Effector memory CD4-positive, alpha-beta T cell (primary cell): ENCODE measurements at places on chromosomes 7 and 10.

DNA sequence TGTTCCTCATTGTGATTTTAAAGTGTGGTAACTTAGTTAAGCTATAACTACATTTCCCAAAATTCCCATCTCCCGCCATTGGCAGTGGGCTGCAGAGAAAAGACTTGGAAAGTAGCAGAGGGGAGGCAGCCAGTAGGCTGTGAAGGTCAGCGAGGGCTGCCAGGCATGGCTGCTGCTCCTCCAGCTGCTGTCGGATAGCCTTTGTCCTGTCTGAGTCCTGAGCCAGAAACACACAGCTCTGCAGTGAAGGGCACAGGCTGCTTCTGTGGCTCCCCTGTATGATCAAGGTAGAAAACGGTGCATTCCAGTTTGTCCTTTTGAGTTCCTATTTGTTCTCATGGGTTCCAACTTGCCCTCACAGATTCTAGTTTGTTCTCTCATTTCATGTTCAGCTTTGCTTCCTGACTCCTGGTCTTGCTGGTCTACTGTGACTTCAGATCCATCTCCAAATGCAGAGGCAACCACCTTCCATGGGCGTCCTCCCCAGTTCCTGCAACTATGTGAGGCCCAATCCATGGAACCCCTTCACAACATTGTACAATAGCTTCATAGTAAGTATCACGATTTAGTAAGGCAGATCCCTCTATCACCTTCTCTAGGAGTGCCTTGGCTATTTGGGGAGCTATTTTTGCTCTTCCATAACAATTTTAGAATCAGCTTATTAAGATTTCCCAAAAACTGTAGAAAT, 31.7 kb downstream of the SYPL1 start:
- DNase-seq = no peak

DNA sequence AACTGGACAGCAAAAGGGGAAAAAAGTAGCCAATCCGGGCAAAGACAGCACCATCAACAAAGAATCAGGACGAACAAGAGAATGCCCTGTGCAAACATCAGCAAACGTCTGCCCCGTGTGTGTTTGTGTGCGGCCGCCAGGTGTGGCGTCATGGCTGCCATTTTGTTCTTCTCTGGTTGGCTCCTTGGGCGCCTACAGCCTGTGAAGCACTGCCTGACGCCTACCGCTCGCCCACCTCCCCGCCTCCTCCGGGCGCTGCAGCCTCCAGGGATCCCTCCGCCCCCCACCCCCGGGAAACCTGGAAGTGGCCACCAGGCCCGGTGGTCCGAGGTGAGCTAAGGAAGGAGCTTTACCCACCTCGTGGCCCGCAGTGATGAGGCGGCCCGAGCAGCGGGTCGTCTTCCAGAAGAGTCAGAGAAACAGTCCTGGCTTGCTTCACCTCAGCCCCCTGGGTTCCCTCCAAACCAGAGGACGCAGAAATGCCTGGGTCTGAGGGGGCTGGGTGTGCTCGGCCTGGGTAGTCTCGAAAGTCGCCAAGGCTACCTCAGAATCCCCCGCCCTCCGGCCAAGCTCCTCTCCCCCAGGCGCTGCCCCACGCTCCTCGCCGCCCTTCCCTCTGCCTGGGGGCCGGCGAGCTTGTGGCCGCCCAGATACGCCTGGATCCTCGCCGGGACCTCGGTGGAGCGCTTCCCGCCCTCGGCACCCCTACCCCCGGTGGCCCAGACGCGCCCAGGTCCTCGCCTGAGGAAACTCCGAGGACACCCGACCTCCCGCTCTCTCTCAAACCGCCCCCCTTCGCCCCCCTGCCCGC, 61.8 kb upstream of the IL6 start:
- no peak for DNase-seq

- no peak for DNase-seq
These were observed 111.0 kb downstream of the EGFR start for GRCh38 chr7:55129541-55130394.

GRCh38 chr7:134709197-134709596, 62.5 kb downstream of the BPGM start:
- DNase-seq = no peak

DNA sequence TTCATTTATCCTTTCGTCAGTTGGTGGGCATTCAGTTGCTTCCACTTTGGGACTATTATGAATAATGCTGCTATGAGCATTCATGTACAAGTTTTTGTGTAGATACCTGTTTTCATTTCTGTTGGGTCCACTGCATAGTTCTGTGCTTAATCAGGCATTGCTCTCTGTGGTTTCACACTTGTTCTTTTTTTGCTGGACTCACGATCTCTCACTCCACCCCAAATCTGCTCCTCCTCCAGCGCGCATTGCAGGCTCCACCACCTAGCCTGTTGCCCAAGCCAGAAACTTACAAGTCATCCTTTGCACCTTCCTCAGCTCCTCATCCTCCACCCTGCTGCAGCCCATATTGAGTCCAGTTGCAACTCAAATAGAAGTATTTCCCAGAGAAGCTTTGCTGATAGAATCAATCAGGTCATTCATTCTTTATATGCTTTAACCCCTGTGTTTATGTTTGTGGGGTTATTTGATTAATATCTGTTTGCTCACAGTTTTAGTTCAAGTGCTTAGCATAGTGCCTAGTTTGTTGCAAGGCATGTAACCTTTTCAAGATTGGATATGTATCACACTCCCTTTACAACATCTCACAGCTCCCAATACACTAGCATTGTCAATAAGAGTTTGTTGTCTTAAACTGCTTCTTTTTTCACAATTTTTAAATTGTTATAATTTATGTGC, 16.6 kb upstream of the AFAP1L2 start:
- DNase-seq = no peak

- DNase-seq = no peak
These were observed 86.9 kb upstream of the GATAD1 start for GRCh38 chr7:92360387-92360786.

DNA sequence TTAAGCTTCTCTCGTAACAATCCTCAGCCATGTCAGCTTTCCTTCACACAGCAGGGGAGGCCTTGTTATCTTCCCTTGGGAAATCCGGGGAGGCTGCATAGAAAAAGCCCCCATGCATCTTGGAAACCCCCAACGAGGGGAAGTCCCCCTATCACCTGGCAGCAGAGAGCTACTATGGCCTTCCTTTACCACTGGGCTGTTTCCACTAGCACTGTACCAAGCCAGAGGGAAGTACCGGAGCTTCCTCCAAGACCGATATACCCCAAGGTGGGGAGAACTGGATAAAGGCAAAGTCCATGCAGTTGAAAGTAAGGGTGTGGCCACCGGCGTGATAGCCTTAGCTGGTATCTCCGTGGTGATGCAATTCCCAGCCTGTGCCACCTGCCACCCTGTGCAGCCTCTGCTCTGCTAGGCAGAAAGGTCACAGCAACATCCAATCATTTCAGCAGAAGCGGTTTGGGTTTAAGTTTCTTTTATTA, 4.4 kb upstream of the CLIP2 start:
- no peak for DNase-seq

GRCh38 chr7:17552952-17553351, 254.5 kb downstream of the AHR start:
- DNase-seq = no peak

DNA sequence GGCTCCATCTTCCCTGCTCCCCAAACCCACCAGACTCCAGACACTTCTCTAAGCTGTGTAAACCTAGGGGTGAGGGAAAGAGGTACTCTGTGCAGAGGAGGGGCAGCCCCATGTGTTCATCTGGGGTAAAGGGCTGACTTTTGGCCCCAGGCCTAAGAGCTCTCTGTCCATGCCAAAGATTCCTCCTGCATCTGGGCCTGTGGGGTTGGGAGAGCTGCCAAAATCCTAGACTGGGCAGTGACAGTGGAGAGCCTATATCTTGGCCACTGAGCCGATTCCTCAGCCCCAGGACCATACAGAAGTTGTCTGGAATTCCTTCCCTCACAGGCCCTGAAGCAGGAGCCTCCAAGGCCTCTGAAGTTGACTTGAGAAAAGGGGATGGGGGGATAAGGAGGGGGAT, 25.3 kb upstream of the LEP start:
- DNase-seq = no peak

DNA sequence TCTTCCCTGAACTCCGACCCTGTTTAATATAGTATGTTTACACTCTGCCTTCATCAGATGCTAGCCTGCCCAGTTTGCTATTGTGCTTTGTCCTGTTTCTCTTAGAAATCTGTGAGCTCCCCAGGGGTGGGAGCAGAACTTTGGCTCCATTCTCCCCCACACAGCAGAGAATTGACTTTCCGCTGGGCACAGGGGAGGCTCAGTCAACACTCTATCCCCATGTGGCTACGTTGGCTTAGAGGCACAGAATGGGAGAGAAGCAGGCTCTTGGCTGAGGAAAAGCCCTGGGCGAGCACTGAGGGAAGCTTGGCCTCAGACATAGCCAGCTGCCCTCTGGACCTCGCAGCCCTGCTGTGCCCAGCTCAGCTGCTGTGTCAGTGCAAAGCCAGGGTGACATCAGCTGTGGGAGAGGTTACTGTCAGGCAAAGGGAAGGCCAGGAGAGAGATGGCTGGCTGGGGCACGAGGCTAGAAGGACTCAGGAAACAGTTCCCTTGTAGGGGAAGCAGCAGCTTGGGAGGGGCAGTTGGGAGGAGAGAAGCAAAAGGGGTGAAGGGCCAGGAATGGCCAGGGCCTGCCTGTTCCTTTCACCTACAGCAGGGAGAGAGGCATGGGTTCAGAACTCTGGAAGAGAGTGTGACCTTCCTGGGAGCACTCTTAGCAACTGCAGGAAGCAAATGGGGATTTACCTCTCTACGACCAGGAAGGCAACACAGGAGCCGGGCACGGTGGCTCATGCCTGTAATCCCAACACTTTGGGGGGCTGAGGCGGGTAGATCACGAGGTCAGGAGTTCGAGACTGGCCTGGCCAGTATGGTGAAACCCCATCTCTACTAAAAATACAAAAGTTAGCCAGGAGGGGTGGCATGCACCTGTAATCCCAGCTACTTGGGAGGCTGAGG, 5.8 kb upstream of the SCD start:
- no peak for DNase-seq

GRCh38 chr10:36647540-36647939, 477.9 kb upstream of the ANKRD30A start:
- DNase-seq = no peak

GRCh38 chr7:139118234-139118804, 8.8 kb upstream of the ZC3HAV1 start:
- no peak for DNase-seq

- DNase-seq = no peak
These were observed 128.4 kb upstream of the RSU1 start for GRCh38 chr10:16945593-16945992.

- no peak for DNase-seq
These were observed 24.1 kb downstream of the ZNF92 start for GRCh38 chr7:65397730-65398142.

- no peak for DNase-seq
These were observed 5.4 kb upstream of the HKDC1 start for GRCh38 chr10:69214666-69215131.

- no peak for DNase-seq
These were observed 106.4 kb downstream of the CAMK1D start for GRCh38 chr10:12455766-12456165.

DNA sequence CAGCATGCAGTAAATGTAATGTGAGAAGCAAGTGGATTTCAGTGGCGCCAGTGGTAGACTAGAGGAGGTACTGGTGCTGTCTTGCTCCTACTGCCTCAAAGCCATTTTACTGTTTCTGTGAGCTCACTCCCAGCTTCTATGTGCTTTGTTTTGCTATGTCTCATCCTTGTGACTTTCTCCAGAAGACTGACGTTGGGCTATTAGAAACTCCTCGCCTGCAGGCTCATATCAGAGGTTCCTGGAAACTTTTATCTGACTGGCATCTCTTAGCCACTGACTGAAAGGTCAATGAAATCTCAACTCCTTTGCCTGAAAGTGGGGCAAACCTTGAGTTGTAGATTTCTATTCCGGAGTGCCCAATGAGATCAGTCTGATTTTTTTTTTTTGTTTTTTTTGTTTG, 66.4 kb upstream of the SORCS1 start:
- no peak for DNase-seq

DNA sequence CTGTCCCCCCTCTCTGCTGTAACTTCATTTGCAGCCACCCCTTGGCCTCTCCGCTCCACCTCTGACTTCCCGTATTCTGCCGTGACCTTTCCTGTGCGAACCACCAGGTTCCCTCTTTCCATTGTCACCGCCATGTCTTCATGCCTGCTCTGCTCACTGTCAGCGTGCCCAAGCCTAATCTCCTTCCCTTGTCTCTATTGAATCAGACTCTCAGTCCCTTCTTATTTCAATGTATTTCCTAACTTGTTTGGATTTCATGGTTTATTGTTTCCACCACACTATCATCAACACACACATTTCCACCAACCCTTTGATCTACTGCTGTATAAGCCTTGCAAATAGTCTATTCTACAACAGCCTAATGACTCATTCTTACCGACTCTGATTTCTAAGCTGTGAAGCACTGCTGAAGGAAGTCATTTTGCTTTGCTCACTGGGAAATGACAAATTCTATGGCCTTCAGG, 30.0 kb upstream of the INHBA start:
- DNase-seq = no peak

- no peak for DNase-seq
These were observed 9.2 kb downstream of the AGR2 start for GRCh38 chr7:16795624-16796023.

DNA sequence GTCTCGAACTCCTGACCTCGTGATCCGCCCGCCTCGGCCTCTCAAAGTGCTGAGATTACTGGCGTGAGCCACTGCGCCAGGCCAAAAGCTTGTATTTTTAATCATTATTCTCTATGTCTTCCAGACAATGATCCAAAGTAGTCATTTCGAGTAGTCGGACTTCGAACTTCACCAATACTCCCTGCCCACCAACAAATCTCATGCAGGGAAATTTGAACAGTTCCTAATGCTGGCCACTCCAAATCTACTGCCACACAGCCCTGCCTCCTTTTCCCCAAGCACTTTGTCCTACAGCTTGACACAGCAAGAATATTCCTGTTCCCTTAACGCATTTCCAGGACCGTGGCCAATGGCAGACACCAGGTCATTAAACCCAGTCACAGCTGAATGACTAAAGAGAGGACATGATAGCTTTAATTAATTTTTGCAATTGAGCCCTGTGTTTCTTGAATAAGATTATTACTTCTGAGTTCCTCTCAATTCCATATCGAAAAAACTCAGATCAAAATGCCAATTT, 142.3 kb upstream of the NRP1 start:
- no peak for DNase-seq

- no peak for DNase-seq
These were observed 161.7 kb downstream of the CTTNBP2 start for GRCh38 chr7:117711556-117711955.

DNA sequence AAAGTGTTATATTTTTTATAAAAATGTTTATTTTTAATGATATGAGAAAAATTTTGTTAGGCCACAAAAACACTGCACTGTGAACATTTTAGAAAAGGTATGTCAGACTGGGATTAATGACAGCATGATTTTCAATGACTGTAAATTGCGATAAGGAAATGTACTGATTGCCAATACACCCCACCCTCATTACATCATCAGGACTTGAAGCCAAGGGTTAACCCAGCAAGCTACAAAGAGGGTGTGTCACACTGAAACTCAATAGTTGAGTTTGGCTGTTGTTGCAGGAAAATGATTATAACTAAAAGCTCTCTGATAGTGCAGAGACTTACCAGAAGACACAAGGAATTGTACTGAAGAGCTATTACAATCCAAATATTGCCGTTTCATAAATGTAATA, 64.8 kb upstream of the CAPZA2 start:
- DNase-seq = no peak
